ENCODE measurements at places on chromosomes 16 and 17.

GRCh38 chr16:17433577-17434451, 36.9 kb downstream of the XYLT1 start:
- DNase-seq, result no peak

- no peak for DNase-seq
These were observed 273.8 kb downstream of the NPIPA8 start for GRCh38 chr16:18062713-18063112.

DNA sequence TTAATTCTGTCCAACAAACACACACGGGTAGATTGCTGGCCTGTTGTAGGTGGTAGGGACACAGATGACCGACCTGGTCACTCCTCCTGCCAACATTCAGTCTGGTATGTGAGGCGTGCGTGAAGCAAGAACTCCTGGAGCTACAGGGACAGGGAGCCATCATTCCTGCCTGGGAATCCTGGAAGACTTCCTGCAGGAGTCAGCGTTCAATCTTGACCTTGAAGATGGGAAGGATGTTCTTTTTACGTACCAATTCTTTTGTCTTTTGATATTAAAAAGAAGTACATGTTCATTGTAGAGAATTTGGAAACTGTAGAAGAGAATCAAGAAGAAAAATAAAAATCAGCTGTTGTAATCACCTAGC, 3.5 kb upstream of the ADGRG3 start:
- no peak for DNase-seq

GRCh38 chr16:52568983-52569690, 22.2 kb upstream of the TOX3 start:
- DNase-seq, result no peak

- DNase-seq, result no peak
These were observed 23.3 kb downstream of the TMEM100 start for GRCh38 chr17:55699181-55699860.

GRCh38 chr17:7846063-7846735, 8.7 kb upstream of the TMEM88 start:
- DNase-seq, result no peak
